ENCODE measurements at places on chromosomes 5 and 9. TPM values are rescaled to one million over a fixed set of nuclear protein-coding genes. Genes with fewer than 3 reads are reported as not detected.

Gene FOXD4L4
- polyA plus RNA-seq, result not detected

Gene IGFBPL1
- not detected for polyA plus RNA-seq

Gene OCLN
- polyA plus RNA-seq, result 3.0 TPM

Gene PCDH12
- 3.4 TPM for polyA plus RNA-seq

Gene DENND4C
- 4.5 TPM for polyA plus RNA-seq

All from spleen (tissue), 13 donors.